ENCODE measurements at places on chromosomes 7 and 10. TPM values are rescaled to one million over a fixed set of nuclear protein-coding genes. Genes with fewer than 3 reads are reported as not detected.
A peak's percentile ranks its signal among the peaks of the same experiment; 100 is the strongest.

The ST7 gene
- total RNA-seq = 38.5 TPM

The GRM3 gene
- total RNA-seq = 0.03 TPM

The TNKS2 gene
- 33.8 TPM for total RNA-seq

The CNNM1 gene
- total RNA-seq = 3.8 TPM

The MMP21 gene
- total RNA-seq = not detected

The LIPJ gene
- not detected for total RNA-seq

The IRF5 gene
- total RNA-seq = 0.44 TPM

The OR13A1 gene
- 0.37 TPM for total RNA-seq

The H2BK1 gene
- total RNA-seq = not detected

The PNLIP gene
- total RNA-seq = 0.13 TPM

The ALOX5 gene
- 5.0 TPM for total RNA-seq

The EGR2 gene
- 11.5 TPM for total RNA-seq

The PTCD1 gene
- total RNA-seq = 11.3 TPM

The MBL2 gene
- 1.1 TPM for total RNA-seq

The CHAT gene
- total RNA-seq = 0.27 TPM

The CCDC146 gene
- total RNA-seq = 5.8 TPM

The PKD2L1 gene
- not detected for total RNA-seq

The TMEM178B gene
- 0.30 TPM for total RNA-seq

The SPACDR gene
- total RNA-seq = 0.13 TPM

The DNA2 gene
- total RNA-seq = 9.3 TPM

DNA sequence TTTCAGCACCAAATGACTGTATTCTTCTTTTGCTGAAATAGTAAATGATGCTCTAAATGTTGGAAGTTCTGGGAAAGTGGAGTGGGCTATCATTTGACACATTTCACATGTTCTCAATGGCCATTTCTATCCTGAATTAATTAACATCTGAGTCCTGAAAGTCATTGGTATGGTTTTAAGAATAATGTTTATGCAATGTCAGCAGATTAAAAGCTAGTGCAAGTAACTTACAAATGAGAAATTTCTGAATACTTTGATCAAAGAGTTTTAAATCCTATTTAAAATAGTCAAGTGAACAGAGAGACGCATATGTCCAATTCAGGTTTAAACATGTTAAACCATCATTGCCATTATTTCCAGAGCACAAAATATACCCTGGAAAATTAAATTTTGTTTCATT, 508.1 kb downstream of the PHTF2 start:
- no peak overlapping the region for H3K4me3 ChIP-seq
- no peak for DNase-seq
- H3K27ac ChIP-seq = no peak overlapping the region
- no peaks in the 10 kb centered on the region for H3K36me3 ChIP-seq

DNA sequence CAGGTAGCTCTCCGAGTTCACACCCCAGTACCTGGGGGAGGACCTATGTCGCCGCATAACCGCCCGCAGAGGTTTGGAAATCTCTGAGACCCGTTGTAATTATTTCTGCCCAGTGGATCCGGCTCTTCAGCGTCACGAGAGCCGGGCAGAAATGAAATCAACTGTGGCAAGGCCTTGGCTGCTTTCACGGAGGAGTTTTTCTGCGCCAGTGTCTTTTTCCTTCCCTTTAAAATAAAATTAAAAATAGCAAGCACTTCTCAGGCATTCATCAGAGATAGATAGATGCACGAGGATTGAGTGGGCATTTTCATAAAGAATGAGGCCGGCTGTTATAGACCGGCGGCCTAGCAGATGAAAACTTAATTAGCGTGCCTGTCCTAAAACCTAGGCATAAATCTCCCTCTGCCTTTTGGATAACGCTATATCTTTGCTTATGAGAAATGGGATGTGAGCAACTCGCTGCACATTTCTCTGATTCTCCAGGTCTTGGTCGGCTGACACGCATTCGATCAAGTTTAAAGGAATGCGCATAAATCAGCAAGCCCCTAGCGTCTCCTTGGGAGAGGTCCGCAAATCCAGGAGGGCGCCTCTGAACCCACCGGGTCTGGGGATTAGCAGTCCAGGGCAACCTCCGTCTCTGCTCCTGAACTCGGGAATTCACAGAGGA, 6.4 kb downstream of the HOXA13 start:
- DNase-seq = no peak
- H3K27ac ChIP-seq = peak overlapping the region; percentile 97
- H3K4me3 ChIP-seq = peak overlapping the region; percentile 34
- H3K4me1 ChIP-seq = peaks cover 35% of the 10 kb centered on the region

GRCh38 chr7:105429746-105430612, 41.3 kb upstream of the SRPK2 start:
- no peaks in the 10 kb centered on the region for H3K4me1 ChIP-seq
- H3K27ac ChIP-seq = no peak overlapping the region
- peak; percentile 48 for DNase-seq
- no peaks in the 10 kb centered on the region for H3K27me3 ChIP-seq
- H3K36me3 ChIP-seq = no peaks in the 10 kb centered on the region

GRCh38 chr7:98400542-98401340, at the start of gene BAIAP2L1:
BAIAP2L1 (minus strand) TSS chr7:98401090; CDS start chr7:98400852, 238 bp downstream.
- H3K4me3 ChIP-seq = peak within 1 kb of the TSS; percentile 61
- peak within 1 kb of the TSS; percentile 91 for H3K27ac ChIP-seq
- peak; percentile 98 for DNase-seq
- H3K27me3 ChIP-seq = no peaks in the 10 kb centered on the region

DNA sequence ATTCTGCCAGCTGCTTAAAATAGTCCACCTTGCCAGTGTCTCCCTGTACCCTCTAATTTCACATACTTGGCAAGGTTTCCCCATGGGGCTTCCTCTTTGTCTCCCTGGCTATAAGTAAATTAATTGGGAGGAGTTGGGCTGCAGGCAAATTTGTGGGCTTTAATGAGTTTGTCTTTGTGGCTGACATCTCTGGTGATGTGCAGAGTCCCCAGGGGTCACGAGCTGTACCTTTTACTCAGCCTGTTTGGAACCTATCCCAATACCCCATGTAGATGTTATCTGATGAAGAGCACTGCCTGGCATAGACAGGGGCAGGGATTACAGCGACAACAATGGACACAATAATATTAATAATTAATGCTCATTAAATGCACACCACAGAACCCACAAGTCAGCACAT, 132.5 kb downstream of the SLIT1 start:
- H3K27me3 ChIP-seq = no peaks in the 10 kb centered on the region
- DNase-seq = no peak
- no peaks in the 10 kb centered on the region for H3K4me1 ChIP-seq
- no peak overlapping the region for H3K27ac ChIP-seq
- no peak overlapping the region for H3K4me3 ChIP-seq

- H3K4me3 ChIP-seq = no peak overlapping the region
- H3K27me3 ChIP-seq = no peaks in the 10 kb centered on the region
- DNase-seq = no peak
- H3K4me1 ChIP-seq = peaks cover 18% of the 10 kb centered on the region
- H3K27ac ChIP-seq = peak overlapping the region; percentile 66
Observed at GRCh38 chr7:922334-923107, 32.0 kb downstream of the ADAP1 start.

- H3K4me3 ChIP-seq = no peak overlapping the region
- no peaks in the 10 kb centered on the region for H3K36me3 ChIP-seq
- no peak overlapping the region for H3K27ac ChIP-seq
- H3K4me1 ChIP-seq = no peaks in the 10 kb centered on the region
- DNase-seq = no peak
Observed at GRCh38 chr10:26524161-26524896, 86.2 kb downstream of the APBB1IP start.

DNA sequence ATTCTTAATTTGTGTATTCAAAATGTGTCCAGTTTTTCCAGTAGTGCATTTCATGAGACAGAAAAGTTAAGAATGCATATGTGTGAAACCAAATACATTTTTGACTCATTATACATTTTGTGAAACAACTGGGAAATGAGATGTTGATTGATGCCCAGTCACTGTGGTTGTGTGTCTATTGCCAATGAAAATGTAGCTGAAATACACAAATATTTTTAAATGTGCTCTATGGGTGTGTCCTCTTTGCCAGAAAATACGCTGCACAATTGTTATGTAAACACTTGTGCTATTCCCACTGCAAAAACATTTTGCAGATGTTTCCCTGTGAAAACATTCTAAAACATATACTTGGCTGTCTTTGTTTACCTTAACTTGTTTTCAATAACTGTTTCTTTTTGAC, 395.2 kb downstream of the TFEC start:
- H3K4me1 ChIP-seq = peaks cover 18% of the 10 kb centered on the region
- H3K4me3 ChIP-seq = no peak overlapping the region
- H3K36me3 ChIP-seq = no peaks in the 10 kb centered on the region
- no peak overlapping the region for H3K27ac ChIP-seq

- no peak overlapping the region for H3K4me3 ChIP-seq
- H3K4me1 ChIP-seq = no peaks in the 10 kb centered on the region
- no peak overlapping the region for H3K27ac ChIP-seq
- DNase-seq = no peak
- no peaks in the 10 kb centered on the region for H3K36me3 ChIP-seq
Observed at GRCh38 chr7:71591876-71592275, 459.9 kb downstream of the GALNT17 start.

GRCh38 chr7:38309555-38309954, 36.1 kb upstream of the TARP start:
- no peak overlapping the region for H3K27ac ChIP-seq
- no peaks in the 10 kb centered on the region for H3K27me3 ChIP-seq
- H3K4me1 ChIP-seq = no peaks in the 10 kb centered on the region
- H3K36me3 ChIP-seq = no peaks in the 10 kb centered on the region

GRCh38 chr7:66157060-66157459, 42.4 kb downstream of the CRCP start:
- H3K27me3 ChIP-seq = no peaks in the 10 kb centered on the region
- no peak for DNase-seq
- no peaks in the 10 kb centered on the region for H3K36me3 ChIP-seq
- H3K27ac ChIP-seq = peak overlapping the region; percentile 61
- peaks cover 12% of the 10 kb centered on the region for H3K4me1 ChIP-seq
- no peak overlapping the region for H3K4me3 ChIP-seq

- H3K4me1 ChIP-seq = peaks cover 42% of the 10 kb centered on the region
- no peak overlapping the region for H3K4me3 ChIP-seq
- H3K27me3 ChIP-seq = no peaks in the 10 kb centered on the region
- H3K36me3 ChIP-seq = no peaks in the 10 kb centered on the region
- peak overlapping the region; percentile 93 for H3K27ac ChIP-seq
Observed at GRCh38 chr7:99825452-99825851, 2.4 kb upstream of the CYP3A43 start.

GRCh38 chr10:86256690-86257315, 109.8 kb downstream of the GRID1 start:
- H3K4me3 ChIP-seq = no peak overlapping the region
- no peak for DNase-seq
- H3K27ac ChIP-seq = no peak overlapping the region
- no peaks in the 10 kb centered on the region for H3K4me1 ChIP-seq

GRCh38 chr7:78746301-78746700, 707.2 kb downstream of the MAGI2 start:
- H3K27ac ChIP-seq = no peak overlapping the region
- no peak overlapping the region for H3K4me3 ChIP-seq
- H3K4me1 ChIP-seq = no peaks in the 10 kb centered on the region
- DNase-seq = no peak

DNA sequence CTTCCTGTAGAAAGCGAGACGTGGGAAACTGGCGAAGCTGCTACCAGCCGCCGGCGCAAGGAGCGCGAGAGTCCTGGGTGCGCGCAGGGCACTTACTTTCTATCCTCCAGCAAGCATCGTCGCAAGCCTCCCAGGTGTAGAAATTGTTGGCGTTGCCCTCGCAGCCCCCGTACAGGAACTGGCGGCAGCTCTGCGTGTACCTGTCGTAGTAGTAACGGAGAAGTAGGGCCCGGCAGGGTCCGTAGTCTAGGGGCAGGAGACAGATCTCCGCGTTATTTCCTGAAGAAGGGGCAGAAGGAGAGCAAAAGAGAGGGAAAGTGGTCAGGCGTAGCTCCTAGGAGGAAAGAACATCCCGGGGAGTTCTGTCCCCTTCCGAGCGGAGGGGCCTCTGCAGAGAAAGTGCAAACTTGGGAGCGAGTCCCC, 501 bp downstream of the TFPI2 start:
- peak; percentile 56 for DNase-seq
- H3K27me3 ChIP-seq = peaks cover 39% of the 10 kb centered on the region
- no peak overlapping the region for H3K27ac ChIP-seq

DNA sequence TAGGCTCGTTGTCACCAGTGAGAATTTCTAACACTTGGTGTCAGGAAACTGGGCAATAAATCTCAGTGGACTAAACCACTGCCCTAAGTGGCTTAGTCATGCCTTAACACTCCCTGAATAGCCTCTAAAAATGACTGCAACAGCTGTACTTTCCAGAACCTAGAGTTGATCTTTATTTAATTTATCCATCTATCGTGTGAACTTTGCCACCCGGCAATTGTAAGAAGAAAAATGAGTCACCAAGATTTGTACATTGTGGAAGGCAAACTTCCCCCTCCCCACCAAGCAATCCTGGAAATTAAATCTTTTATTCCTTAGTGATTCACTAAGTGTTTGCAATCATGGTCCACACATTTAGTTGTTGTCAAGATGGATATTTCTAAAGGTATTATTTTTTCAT, 47.1 kb downstream of the NXPH1 start:
- no peaks in the 10 kb centered on the region for H3K36me3 ChIP-seq
- no peaks in the 10 kb centered on the region for H3K27me3 ChIP-seq
- H3K27ac ChIP-seq = no peak overlapping the region
- H3K4me1 ChIP-seq = no peaks in the 10 kb centered on the region

DNA sequence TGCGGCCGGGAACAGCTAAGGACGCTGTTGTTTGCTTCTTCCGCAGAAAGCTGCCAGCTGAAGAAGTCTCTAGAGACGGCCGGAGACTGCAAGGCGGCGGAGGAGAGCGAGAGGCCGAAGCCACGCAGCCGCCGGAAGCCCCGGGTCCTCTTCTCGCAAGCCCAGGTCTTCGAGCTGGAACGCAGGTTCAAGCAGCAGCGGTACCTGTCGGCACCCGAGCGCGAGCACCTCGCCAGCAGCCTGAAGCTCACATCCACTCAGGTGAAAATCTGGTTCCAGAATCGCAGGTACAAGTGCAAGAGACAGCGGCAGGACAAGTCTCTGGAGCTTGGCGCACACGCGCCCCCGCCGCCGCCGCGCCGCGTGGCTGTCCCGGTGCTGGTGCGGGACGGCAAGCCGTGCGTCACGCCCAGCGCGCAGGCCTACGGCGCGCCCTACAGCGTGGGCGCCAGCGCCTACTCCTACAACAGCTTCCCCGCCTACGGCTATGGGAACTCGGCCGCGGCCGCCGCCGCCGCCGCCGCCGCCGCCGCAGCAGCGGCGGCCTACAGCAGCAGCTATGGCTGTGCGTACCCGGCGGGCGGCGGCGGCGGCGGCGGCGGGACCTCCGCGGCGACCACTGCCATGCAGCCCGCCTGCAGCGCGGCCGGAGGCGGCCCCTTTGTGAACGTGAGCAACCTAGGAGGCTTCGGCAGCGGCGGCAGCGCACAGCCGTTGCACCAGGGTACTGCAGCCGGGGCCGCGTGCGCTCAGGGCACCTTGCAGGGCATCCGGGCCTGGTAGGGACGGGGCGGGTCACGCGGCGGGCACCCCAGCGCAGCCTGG, 2.4 kb downstream of the NKX2-3 start:
- no peak overlapping the region for H3K27ac ChIP-seq
- peaks cover 98% of the 10 kb centered on the region for H3K27me3 ChIP-seq
- DNase-seq = peak; percentile 71
- H3K4me3 ChIP-seq = no peak overlapping the region
- H3K4me1 ChIP-seq = peaks cover 25% of the 10 kb centered on the region

Data from hepatocyte (in vitro differentiated cells).